GM18507 (cell line): ENCODE measurements at places on chromosomes 1 and 21.

DNA sequence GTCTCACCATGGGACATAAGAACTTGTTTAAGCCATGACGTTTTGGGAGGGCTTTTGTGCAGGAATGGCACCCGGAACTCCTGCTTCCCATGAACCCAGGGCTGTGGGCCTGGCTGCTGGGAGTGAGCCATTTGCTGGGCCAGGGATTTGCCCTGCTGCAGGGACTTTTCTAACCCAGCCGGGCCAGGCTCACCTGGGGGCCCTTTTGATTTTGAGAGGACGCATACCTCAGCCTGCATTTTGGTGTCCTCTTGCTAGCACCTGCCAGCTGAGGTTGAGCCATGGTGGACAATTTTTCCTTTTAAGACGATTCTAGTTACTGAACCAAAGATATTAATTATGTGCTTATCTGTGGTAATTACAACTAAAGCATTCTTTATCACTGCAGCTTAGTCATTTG lies 28.9 kb downstream of the GALNT2 start:
- no peak for DNase-seq

DNA sequence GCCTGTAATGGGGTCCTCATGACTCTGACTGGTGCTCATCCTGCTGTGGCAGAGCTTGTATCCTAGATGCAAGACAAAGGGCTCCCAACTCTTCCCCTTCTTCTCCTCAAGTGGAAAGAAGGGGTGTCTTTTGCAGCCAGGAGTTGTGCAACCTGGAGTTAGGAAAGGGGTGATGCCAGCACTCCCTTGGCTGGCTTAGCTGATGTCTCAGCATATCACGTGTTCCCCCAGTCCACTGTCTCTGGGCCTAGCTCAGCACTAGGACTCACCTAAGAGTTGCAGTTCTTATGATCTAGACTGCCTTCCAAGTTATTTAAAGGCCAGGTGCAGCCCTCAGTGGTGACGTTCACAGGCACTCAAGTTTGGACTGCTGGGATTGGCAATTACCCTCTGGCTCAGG lies 146.2 kb upstream of the GORAB start:
- no peak for DNase-seq

DNA sequence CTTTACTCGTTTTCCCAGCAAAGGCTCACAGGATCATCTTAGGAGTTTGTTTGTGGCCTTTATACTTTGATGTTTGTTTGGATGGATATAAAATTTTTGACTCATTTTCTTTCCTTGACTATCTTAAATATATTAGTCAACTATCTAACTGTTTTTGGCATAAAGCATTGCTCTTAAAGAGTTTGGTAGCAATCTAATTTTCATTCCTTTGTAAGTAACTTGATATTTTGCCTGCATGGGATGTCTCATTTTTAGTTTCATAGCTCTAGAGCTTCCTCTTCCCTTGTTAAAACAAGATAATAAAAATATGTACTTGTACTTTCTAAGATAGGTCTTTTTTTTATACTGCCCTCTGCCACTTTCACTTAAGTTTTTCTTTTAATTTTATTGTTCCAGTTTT lies 161.9 kb downstream of the MAGI3 start:
- no peak for DNase-seq

DNA sequence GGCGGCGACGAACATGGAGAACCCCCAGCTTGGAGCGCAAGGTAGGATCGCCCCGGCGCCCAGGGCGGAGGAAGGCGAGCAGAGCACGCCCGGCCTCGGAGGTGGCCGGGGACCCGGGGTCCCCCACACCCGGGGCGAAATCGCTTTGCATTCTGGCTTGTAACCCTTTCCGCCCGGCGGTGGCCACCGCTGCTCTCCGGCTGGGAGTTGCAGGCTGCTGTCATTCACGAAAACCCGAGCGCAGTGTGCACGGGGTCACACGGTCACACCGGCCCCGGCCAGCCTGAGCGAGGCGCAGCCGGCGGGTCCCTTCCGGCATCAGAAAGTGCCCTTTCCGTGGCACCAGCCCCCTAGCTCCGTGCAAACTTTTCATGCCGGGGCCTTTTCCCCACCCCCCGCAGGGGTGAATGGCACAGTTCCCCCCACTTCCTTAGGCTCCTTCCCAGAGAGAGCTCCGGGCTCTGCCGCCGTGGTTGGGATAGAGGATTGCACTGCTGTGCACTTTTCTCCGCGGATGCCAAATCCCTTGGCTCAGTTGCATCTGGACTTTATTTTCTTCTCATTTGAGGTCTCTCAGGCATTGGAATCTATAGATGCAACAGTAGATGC lies 802 bp downstream of the KAZN start:
- DNase-seq = no peak

DNA sequence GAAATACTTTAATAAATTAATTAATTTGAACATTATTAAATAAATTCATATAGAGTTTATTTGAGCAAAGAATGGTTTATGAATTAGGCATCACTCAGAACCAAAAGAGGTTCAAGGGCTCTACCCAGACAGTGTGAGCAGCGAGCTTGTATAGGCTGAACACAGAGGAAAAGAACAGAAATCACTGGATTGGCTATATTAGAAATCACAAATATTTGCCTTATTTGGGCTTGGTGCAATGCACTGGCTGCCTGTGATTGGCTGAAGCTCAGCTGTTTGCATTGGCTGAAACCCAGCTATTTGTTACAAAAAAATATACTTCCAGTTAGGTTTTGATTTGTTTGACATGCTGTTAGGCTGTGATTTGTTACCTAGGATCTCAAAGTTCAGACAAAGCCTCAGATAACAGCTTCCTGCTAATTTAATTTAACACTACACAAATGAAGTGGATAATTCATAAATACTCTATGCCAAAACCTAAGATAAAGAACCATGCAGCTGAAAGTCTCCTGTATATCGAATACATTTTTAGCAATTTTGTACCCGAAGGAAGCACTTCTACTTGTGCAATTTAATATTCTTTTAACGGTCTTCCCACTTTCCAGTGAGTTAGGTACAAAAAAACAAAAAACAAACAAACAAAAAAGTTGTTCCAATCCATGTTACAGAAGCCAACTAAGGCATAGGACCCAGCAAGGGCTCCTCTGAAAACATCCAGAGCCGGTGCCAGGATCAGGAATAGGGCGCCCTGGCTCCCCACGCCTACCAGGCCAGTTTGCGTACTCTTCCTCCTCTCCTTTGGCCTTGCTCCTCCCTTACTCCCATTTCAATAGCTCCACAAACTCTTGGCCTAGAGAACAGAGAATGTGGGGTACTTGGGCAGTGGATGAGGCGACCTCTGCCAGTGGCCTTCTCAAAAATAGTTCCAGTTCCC lies 179.1 kb downstream of the DUSP10 start:
- no peak for DNase-seq

GRCh38 chr1:65820983-65821382 lies 28.3 kb downstream of the PDE4B start:
- no peak for DNase-seq

GRCh38 chr1:1197551-1198422 lies 8.6 kb downstream of the TNFRSF18 start:
- no peak for DNase-seq

- peak; percentile 73 for DNase-seq
Measured at GRCh38 chr1:167627865-167628641, 2.0 kb upstream of the RCSD1 start.

DNA sequence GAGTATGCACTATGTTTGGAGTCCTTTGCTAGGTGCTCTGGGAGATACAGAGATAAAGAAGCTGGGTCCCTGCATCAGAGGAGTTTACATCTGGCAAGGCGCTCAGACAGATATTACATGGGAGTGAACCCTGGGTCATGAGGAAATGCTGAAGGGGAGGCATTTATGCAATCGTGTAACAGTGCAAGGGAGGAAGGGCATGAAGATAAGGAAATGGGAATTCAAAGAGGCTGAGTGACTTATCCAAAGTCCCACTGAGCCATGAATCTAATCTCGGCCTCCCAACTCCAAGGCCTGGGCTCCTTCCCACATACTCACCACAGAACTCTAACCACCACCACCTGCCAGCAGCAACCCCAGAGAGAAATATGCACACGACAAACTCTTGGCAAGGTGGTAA lies 51.6 kb downstream of the FAM163A start:
- DNase-seq = no peak

DNA sequence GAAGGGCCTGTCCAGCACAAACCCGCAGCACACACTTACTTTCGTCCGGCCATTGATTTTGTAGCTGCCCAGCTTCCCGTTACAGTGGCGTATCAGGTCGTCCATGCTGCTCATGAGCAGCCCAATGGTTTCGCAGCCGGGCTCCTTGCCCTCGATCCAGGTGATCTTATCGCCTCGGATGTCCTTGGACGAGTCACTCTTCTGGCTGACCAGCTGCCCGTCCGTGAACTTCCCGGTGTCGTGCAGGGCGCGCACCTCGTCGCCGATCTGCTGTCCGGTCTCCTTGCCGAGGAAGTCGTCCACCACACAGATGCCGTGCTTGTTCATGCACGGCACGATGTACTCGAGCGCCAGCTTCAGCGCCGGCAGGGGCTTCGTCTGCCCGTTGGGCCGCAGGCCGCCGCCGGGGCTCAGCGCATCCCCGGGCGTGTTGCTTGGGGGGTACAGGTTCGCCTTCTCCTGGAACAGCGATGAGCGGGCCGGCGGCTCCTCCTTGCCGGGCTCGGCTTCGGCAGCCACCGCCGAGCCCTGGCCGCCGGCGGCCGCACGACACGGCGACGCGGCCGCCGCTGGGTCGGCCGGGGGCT lies 1.0 kb downstream of the EGLN1 start:
- DNase-seq = no peak

DNA sequence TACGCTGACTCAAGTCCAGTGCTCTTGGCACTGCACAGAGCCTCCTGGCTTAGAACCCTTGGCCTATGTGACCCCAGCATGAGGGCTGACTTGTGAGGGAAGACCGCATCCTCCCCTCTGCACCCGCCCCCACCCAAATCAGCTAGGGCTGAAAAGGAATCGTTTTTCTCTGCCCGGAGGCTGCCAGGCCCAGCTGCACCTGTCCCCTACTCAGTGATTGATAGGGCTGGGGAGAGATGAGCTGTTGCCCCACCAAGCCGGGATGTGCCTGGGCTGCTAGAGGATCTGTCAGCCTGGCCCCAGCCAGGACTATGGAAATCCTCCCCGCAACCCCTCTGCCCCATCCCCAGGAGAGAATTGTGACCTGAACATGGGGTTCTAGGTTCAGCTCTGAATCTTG lies 20.6 kb downstream of the MYOG start:
- DNase-seq = no peak

DNA sequence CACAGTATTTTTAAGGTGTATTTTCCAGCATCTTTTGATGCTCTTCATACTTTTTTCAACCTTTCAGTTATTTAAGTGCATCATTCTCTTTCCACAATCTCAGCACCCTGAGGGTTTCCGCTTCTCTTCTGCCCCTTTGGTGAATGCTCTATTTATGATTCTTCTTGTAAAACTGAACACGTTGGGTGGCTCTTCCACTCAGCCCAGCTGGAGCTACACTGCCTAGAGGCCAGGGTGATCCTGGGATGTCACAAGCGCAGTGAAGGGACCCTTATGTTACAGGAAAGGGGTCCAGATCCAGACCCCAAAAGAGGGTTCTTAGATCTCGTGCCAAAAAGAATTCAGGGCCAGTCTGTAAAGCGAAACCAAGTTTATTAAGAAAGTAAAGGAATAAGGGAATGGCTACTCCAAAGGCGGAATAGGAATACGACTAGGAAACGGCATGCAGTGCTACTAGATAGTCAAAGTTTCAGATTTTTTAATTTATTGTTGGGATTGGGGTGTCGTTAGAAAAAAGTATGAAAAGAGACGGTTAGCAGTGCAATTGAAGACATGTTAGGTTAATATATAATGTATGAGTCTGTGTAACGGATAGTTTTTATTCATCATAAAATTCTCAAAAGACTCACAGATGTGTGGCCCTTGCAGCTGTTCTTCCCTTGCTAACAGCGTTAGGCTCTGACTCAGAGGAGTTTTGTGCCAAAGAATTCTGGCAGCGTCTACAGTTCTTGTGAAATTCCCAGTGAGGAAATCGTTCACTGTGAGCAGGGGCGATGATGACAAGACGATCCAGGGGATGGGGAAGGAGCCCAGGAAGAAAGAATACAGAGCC lies 14.4 kb upstream of the ERVH48-1 start:
- no peak for DNase-seq

- DNase-seq = peak; percentile 23
Measured at GRCh38 chr1:243748706-243749283, 101.2 kb downstream of the AKT3 start.

DNA sequence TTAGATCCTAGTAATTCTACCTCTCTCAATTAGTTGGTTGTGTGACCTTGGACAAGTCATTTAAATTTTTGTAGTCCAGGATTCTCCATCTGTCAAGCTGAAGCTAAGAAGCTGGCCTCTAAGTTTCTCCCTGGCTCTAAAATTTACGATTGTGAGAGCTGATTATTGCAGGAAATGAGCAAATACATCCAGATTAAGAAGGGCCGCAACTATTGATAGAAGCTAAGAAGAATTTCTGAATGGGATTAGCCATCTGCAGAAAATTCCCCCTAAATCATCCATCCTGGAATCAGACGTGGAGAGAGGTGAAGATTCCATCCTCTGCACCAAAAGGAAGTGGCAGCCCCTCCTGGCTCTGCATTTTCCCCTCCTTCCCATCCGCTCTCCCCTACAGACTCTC lies 55.0 kb downstream of the HIVEP3 start:
- no peak for DNase-seq

DNA sequence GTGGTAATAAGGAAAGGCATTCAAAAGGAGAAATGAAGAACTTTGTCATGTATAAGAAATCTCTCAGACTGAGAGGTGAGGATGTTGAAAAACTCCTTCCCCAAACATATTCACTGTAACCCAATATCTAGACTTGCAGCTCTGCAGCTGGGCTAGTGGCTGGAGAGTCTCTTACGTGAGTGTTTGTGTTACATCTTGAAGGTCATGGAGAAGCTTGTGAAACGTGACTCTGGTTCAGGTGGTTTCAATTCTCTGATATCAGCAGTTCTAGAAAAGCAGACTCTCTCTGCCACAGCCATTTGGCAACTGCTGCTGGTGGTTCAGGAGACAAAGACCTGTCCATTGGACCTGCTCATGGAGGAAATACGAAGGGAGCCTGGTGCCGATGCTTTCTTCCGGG lies 55.0 kb upstream of the EPHA8 start:
- no peak for DNase-seq

DNA sequence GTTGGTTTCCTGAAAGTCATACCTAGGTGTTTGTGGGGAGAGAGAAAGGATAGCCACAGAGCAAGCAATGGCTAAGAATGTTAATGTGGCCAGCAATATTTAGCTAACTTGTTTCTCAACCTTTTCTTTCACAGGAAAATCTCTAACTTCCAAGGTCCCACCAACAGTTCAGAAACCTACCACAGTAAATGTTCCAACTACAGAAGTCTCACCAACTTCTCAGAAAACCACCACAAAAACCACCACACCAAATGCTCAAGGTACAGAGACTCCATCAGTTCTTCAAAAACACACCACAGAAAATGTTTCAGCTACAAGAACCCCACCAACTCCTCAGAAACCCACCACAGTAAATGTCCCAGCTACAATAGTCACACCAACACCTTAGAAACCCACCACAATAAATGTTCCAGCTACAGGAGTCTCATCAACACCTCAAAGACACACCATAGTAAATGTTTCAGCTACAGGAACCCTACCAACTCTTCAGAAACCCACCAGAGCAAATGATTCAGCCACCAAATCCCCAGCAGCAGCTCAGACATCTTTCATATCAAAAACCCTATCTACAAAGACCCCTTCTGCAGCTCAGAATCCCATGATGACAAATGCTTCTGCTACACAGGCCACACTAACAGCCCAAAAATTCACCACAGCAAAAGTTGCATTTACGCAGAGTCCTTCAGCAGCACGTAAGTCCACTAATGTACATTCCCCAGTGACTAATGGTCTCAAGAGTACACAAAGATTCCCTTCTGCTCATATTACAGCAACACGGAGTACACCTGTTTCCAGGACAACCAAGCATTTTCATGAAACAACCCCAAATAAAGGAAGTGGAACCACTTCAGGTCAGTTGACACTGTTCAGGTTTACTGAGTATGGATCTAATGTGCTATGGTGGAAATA lies 15.3 kb downstream of the CD55 start:
- no peak for DNase-seq
